Fibroblast of pulmonary artery (primary cell): ENCODE measurements at places on chromosomes 5 and 9.

DNA sequence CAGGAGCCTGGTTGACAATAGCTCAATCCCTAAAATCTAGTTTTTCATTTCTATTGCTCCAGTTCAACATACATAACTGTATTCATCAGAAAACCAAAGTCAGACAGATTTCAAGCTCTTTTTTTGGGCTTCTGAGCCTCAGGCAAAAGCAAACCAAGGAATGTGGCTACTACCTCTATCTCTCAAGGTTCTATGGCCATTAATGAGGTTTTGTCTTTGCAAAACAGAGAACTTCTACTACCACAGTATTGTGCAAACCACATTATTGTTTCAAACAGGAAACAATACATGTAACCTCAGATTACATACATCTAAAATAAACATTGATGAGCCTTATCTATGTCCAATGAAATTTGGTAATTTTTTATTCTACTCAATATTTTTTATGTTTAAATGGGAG lies 35.5 kb upstream of the FTMT start:
- DNase-seq = no peak

- peak; percentile 94 for DNase-seq
Observed at GRCh38 chr5:138975098-138975847, 100.1 kb upstream of the LRRTM2 start.

DNA sequence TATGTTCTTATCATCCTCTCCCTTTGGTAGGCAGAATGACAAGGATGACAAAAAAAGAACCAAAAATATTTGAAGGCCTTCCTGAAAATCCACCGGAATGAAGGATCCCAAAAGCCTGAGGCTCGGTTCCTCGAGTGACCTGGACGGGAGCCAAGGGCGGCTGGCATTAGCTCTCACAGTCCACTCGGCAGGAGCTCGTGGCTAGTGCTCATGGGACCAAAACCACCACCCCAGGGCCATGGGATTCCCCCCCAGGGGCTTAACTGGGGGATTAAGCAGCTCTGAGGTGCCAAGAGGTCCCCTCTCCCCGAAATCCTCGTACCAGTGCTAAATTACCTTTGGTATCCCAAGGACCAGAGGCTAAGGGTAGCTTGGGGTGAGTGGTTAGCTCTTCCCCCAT lies 586 bp upstream of the PDZD2 start:
- peak; percentile 4 for DNase-seq

GRCh38 chr5:67319935-67320725 lies 123.5 kb upstream of the CD180 start:
- DNase-seq = no peak

GRCh38 chr9:95505717-95506427 lies 10.9 kb downstream of the PTCH1 start:
- peak; percentile 68 for DNase-seq

GRCh38 chr9:16133556-16134227 lies 580.8 kb downstream of the CCDC171 start:
- peak; percentile 73 for DNase-seq

DNA sequence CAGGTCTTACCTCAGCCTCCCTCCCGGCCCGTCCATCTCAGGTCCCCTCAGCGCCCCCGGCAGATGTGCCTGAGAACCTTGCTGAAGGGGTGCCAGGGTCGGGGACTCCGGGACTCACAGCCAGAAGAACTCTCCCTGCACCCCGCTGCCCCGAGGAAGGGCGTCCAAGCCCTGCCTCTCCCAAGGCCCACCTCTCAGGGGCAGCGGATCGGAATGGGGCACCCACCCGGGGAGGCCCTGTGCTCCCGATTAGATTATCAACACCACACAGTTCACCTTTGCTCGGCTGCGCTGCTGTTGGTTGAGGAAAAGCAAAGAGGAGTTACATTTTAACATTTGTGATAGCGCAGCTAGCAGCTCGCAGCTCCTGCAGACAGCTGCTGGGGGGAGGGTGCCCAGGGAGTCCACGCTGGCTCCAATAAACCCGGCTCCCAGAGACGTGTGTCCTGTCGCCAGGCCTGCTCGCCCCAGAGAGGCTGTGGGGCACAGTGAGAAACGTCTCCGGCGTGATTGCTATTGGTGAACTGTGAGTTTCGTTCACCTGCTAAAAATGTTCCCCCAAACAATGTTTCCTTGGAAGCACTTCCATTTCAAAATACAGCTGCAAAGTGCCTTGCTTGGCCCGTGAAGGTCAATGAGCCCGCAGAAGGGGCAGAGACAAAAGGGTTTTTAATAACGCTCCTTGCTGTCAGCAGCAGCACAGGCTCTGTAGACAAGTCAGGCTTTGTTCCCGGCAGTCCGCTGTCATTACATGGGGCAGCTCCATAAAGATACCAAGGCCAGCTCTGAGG lies 18.6 kb upstream of the SLC6A19 start:
- DNase-seq = no peak

DNA sequence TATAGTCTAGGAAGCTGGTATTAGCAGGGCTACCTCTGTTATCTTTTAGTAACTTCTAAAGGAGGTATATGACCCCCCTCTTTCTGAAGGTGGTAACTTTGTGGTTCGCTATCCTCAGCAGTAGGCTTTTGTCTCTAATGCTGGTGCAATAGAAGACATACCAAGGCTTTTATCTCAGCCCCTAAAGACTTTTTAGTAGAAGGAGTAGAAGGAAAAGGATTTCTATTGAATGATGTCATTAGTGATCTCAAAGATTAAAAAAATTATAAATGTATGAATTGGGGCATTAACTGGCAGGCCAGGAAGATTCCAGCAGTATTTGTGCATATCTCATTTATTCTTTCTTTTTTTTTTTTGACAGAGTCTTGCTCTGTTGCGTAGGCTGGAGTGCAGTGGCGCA lies 78.2 kb downstream of the RAI14 start:
- no peak for DNase-seq

GRCh38 chr9:426264-426663 lies 211.6 kb downstream of the DOCK8 start:
- no peak for DNase-seq

GRCh38 chr5:177169271-177169670 lies 35.7 kb downstream of the NSD1 start:
- DNase-seq = no peak

DNA sequence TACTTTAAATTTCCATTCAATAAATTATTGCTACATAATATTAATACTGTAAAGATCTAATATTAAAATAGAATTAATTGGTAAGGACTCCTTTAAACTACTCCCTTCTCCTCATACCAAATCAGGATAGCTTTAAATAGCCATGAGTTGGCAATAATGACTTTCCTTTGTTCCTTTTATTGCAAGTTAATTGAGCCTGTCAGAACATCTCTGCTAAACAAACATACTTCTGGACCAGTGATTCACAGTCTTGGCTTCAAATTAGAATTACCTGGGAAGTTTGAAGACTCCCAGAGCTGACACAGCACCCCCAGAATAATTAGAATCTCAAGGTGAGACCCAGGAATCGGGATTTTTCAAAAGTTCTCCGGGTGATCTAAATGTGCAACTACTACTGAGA lies 18.7 kb downstream of the C5orf58 start:
- no peak for DNase-seq

- DNase-seq = peak; percentile 33
Observed at GRCh38 chr5:147437161-147437596, 72.7 kb downstream of the DPYSL3 start.

DNA sequence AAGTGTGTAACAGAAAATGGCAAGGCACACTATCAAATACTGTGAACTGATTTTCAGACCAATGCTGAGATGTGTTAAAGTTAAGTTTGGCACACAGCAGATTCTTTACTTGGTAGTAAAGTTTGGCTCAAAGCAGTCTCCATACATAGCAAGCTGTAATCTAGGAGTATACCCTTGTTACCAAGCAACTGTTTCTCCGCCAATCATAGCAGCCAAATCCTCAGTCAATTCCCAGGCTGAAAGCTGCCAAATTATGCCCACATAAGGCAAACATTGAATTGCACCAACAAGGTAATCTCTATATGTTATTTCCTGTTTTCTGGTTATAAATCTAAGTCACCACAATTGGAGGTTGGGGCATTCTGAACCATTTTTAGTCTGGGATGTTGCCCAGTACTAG lies 345.7 kb downstream of the DEPDC1B start:
- DNase-seq = no peak

DNA sequence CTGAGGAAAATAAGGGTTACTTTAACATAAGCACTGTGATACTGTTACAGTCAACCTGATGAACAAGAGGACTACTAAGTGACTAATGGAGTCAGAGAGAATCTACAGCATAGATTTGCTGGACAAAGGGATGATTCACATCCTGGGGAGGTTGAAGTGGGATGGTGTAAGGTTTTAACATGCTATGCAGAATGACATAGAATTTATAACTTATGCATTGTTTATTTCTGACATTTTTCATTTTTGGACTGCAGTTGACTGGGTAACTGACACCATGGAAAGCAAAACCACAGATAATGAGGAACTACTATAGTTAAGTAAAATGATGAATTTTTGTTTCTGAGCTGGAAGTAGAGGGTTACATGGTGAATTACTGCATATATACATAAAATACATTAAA lies 389.2 kb downstream of the MAT2B start:
- DNase-seq = peak; percentile 83

DNA sequence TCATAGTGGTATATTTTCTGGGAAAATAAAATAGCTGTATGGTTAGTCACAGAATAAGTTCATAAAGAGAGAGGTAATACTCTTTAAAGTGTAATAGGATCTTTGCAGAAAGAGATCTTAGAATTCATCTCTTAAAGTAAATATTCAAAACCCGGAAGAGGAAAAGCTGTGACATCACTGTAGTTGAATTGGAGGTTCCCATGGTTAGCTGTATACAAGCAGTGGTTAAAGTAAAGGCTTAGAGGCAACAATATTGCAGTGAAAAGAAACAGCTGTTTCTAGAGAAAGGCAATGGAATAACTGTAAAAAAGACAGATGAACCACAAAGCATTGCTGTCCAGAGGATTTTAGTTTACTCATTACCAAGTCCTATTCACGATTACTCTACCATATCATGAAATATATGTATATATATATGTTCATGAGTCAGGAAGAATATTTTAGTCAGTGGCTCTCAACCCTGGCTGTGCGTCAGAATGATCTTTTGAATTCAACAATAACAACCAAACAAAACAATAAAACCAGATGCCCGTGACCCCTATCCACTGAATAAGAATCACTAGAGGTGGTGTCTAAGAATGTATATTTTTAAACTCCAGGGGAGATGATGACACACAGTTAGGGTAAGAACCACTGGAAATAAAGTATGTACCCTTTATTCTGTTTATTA lies 4.7 kb downstream of the ERCC6L2 start:
- DNase-seq = peak; percentile 74

- no peak for DNase-seq
Observed at GRCh38 chr9:107810461-107810961, 320.9 kb upstream of the KLF4 start.

GRCh38 chr5:138664276-138664943 lies 88.8 kb upstream of the CTNNA1 start:
- peak; percentile 48 for DNase-seq

- DNase-seq = no peak
Observed at GRCh38 chr9:131668057-131668438, 71.8 kb downstream of the RAPGEF1 start.

DNA sequence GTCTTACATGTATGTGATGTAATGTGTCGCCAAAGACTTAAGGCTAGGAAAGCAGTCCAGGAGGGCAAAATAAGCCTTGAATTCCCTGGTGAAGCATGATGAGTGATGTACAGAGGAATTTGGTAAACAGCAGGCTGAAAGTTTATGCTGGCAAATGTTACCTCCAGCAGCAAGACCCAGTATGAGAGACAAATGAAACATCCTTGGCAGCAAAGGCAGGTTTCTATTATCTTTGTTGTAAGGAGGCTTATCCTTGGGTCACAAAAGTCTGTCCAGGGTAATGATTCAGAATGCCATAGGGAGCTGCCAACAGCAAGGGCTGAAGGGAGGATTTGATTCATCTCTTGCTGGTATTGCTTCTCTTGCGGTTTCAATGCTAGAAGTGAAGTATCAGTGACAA lies 75.9 kb upstream of the HTR4 start:
- DNase-seq = peak; percentile 35

- peak; percentile 87 for DNase-seq
Observed at GRCh38 chr9:109452761-109453160, 45.3 kb downstream of the PTPN3 start.

DNA sequence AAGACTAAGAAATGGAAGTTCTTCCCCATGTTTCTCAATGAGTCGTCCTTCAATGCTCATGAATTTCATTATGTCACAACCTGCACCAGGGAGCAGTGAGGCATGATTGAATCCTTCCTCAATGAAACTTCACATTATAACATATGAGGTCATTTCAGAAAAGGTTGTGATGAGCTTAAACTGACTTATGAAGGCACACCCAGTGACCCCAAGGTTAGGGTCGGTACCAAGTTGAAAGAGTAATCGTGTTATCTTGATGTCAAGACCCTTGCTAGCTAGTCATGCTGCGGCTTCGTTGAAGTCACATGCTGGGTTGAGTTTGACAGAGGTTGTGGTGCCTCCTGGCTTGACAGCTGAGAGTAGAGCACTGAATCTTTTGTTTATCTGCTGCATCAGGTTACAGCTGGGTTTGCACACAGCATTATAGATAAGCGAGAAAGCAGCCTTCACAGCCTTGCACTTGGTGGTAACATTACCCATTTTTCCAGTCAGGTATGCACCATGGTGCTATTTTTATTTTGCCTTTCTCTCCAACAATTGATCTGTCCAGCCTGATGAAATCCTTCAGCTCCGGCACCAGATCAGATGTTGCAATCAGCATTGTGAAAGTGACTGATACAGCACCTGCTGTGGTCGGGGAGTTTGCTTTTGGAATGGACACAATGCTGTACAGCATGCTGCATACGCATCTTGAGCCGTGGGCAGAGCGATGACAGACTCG lies 133.2 kb downstream of the ERCC6L2 start:
- no peak for DNase-seq

DNA sequence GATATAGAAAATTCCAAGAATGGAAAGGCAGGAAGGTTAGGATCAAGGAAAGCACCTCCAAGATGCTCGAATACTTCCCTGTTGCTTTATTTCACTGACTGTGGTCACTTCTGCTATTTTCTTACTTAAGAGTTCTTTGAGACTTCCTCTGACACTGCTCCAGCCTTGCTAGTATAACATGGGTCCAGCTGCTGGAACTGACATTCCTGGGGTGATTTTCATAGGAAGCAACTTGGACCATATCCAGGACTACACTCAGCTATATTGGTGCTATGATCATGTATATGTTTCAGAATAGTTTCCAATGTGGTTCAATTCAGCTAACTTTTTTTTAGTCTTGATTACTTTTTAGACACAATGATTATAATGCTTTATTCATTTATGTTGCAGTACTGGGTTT lies 81.6 kb upstream of the CKMT2 start:
- peak; percentile 57 for DNase-seq

DNA sequence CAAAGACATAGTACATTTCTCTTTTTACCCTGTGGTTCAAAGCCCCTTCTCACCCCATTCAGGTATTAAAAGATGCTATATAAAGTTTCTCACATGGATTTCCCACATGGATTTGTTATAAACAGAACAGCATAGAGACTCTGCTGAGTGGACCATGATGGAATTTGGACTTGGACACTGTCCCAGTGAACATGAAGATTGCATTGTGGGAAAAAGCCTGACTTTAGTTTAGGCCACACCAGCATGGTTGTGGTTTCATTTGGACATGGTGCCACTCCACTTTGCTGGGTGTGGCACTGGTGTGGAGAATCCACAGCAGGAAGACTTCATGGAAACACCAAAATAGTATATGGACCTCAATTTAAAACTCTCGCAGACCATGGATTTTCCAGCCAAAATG lies 124.6 kb downstream of the ARHGAP26 start:
- peak; percentile 56 for DNase-seq
